ENCODE measurements at places on chromosomes 4 and X. TPM values are rescaled to one million over a fixed set of nuclear protein-coding genes. Genes with fewer than 3 reads are reported as not detected.
A peak's percentile ranks its signal among the peaks of the same experiment; 100 is the strongest.

ODAM gene
- not detected for polyA plus RNA-seq

DNA sequence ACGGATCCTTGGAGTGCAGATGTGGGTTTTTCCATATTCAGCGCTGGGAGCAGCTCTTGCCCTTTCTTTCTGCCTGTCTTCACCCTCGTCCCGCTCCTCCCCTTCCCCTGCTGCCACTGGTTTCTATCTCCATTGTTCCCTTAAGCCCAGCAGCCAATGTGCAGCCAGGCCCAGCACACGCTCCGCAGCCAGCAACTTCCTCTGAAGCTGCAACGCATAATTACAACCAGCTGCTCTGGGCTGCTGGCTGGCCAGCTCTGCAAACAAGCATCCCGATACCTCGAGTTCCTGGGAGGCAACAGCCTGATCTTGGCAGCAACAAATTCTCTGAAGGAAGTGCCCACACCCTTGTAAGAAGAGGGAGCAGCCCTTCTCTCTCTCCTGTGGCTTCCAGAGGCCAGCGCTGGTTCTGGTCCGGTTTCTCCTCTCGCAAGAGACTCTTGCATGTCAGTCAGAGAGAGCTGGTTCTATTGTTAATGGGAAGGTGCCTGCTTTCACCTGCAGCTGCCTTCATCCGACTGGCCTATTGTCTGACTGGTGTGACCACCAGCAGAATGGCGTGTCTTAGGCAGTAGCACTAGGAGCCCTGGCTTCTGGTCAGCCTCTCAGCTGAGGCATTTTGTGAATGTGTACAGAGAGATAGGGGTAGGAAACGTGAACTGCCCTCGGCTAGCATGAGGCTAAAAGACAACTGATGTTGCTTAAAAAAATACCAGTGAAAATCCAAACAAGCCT is 83.8 kb upstream of the MAML3 start:
- DNase-seq: peak; percentile 73

ANOS1 gene
- polyA plus RNA-seq: 0.19 TPM

GRCh38 chrX:10685923-10686595 is 65.7 kb upstream of the MID1 start:
- no peak for DNase-seq

S100G gene
- 28.9 TPM for polyA plus RNA-seq

- DNase-seq: no peak
Measured at GRCh38 chr4:130172156-130172555, 1076.2 kb downstream of the C4orf33 start.

GRCh38 chr4:104504536-104504935 is 9.8 kb upstream of the CXXC4 start:
- DNase-seq: no peak

- no peak for DNase-seq
Measured at GRCh38 chr4:171857302-171858012, 44.3 kb downstream of the GALNTL6 start.

GRCh38 chr4:40550948-40551462 is 78.7 kb downstream of the RBM47 start:
- peak; percentile 74 for DNase-seq

DNA sequence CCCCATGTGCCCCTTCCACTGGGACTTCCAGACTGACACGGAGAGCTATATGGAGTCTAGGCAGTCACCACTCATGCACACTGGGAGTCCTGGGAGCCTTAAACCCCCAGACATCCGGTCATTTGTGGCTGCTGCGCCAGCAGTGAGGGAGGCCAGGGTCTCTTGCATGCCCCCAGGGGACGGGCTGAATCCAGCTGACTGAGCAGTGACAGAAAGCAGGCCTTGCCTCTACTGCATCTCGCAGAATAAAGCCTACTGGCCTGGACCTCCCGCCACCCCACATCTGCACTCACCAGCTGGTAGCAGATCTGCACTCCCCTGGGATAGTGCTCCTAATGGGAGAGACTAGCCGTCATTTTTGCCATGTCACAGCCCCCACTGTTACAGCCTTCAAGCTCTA is 1234.2 kb downstream of the FAM133A start:
- DNase-seq: no peak

CXorf49 gene
- not detected for polyA plus RNA-seq

FOXP3 gene
- polyA plus RNA-seq: 0.47 TPM

GRCh38 chr4:41475402-41475801 is 62.6 kb upstream of the LIMCH1 start:
- DNase-seq: no peak

DNA sequence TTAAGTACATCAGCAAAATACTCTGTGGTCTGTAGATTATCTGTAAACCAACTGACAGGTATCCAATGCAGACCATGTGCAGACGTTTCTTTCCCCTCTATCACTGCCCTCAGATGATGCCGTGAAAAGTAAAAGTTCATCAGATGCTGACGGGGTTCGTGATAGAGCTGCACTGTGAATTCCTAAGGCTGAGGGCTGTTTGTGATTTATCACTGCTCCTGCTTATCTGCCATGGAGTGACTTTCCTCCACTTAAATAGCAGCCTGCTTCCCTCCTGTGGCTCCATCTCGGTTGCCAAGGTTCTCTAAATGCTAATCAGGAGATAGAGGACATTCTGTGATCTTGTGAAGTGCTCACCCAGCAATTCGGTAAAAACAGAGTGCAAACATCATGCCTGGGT is 89.3 kb upstream of the SRD5A3 start:
- DNase-seq: no peak

- DNase-seq: no peak
Measured at GRCh38 chrX:108447303-108447702, 7.7 kb downstream of the COL4A5 start.

DNA sequence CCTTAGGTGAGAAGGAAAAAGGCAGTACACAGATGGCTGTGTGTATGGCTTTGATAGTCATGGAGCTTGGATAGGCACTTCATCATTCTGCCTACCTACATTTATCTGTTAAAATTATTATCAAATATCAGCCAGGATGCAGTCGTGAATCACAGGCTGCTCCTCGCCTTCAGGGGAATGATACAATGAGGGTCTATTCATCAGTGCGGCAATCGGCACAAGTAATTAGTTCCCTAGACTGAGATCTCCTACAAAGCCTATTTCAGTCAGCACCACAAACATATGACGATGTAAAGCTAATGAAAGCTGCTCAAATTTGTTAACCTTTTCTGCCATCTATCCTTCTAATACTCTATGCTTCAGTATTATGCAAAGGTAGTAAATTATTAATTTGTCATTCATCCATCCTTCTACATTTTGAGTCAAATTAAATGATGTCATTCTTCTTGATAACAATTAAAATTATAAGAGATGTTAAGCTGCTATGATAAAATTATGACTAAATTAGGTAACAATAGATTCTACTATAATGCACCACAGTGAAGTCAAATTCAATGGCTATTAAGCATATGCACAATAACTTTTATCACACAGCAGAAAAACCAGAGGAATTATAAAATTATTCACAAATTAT is 19.0 kb downstream of the MAB21L2 start:
- no peak for DNase-seq

DNA sequence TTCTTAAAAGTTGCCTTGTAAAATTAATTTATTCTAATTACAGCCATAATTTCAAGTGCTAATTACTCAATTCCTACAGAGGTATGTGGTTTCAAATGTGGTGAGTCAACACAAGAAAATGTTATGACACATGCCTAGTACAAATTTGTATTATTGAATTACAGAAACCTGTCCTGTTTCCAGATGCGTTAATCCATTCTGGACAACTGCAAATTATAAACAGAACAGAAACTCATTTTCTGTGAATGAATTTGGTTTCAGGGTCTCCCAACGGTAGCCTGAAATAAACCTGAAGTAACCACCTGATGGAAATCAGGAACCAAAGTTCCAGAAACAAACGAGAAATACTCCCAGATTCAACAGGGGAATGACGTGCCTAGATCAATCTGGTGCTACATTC is 328.6 kb upstream of the F9 start:
- no peak for DNase-seq

Data from small intestine (tissue), 16 donors.